Activated CD4-positive, alpha-beta memory T cell treated with anti-CD3 and anti-CD28 coated beads for 36 hours (primary cell): ENCODE measurements at places on chromosomes 13 and 19.

DNA sequence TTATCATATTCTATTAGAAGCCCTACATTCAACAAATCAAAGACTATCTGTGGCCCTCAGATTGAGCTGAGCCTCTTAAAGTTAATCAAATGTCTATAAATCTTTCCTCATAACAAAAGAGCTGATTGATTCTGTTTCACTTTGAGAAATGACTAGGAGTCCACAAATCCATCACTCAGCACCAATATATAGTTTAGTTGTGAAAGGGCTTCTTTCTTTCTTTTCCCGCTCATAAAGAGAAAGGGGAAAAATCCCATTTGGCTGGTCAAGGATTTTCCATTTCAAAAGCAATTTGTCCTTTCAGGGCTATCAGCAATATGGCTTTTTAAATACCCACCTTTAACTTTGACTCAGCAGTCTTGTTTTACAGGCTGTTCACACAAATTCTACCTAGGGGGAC, 408.5 kb upstream of the PCDH20 start:
- no peak for DNase-seq

- DNase-seq: no peak
These were observed 120.7 kb downstream of the RXFP2 start for GRCh38 chr13:31860002-31860401.

GRCh38 chr19:41351339-41352245, 2.1 kb downstream of the TGFB1 start:
- DNase-seq: peak; percentile 87

DNA sequence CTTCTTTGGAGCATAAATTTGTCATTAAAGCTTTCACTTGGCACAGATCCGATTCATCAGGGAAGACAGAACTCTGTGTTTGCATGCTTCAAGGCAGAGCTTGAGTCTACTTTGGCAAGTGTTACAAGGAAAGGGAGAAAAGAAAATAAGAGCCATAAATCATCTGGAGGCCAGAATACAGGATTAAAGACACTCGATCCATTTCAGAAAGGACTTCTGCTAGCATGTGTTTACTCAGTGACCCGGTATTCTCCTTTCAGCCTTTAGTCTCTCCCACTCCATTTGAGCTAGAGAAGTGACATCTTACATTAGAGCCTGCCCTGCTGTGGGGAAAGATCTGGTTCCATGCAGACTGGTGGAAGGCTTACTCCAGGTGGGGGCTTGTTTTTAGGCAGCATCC, 306.4 kb downstream of the KLF5 start:
- DNase-seq: no peak

DNA sequence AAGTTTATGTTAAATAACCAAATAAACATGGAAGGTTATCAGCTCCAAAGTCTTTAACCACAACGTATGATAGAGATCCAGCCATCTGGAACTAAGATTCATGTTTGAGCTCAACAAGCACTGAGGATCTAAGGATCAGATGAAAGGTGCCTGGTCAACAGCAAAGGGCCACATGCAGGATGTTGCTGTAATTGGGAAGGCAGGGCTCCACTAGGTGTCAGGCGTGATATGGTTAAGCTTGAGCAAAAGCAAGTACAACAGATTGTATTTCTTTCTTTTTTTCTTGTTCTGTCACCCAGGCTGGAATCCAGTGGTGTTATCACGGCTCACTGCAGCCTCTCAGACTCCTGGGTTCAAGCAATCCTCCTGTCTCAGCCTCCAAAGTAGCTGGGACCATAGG, 12.0 kb downstream of the EBPL start:
- DNase-seq: peak; percentile 14

DNA sequence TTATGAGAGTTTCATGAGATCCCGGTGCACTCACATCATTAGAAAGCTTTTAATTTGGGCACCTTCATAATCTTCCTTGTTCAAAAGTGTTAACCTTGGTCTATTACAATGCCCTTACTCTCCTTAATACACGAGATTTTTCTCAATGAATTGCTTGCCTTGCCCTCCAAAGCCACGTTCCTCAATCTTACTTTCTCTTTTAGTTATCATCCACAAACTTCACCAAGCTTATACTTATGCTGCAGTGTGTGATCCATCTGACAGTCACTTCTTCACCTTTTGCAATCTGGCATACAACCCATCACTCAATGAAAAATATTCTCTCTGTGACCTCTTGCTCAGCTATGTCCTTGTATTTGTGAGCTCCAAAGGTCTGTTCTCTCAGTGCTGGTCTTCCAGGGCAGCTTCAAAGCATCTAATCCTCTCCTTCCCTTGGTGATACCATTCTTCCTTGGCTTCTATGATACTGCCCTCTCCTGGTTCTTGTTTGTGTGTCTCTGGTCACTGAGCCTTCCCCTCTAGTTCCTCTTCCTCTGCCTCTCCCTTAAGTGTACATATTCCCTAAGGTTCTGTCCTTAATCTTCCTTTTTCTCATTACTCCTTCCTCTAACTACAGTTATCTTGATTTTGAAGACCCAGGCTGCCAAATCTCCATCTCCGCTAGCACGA, 202.2 kb upstream of the STARD13 start:
- DNase-seq: no peak

DNA sequence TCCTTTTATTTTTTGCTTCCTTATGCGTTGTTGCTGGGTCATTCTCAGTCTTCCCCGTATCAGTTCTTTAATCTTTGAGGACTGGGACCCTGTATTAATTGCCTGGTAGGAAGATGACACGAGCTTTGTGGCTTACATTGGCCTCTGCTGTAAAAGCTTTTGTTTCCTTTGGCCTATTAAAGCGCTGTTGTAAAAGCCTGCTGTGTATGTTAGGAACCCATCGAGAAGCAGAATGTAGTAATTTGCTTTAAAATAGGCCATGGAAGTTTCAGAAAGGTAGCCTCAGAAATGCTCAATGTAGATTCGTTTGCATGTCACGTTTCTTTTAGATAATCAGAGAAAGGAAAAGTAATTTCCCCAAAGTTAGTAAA, 257.5 kb upstream of the STARD13 start:
- no peak for DNase-seq

GRCh38 chr13:51048616-51049015, 62.5 kb downstream of the C13orf42 start:
- no peak for DNase-seq

DNA sequence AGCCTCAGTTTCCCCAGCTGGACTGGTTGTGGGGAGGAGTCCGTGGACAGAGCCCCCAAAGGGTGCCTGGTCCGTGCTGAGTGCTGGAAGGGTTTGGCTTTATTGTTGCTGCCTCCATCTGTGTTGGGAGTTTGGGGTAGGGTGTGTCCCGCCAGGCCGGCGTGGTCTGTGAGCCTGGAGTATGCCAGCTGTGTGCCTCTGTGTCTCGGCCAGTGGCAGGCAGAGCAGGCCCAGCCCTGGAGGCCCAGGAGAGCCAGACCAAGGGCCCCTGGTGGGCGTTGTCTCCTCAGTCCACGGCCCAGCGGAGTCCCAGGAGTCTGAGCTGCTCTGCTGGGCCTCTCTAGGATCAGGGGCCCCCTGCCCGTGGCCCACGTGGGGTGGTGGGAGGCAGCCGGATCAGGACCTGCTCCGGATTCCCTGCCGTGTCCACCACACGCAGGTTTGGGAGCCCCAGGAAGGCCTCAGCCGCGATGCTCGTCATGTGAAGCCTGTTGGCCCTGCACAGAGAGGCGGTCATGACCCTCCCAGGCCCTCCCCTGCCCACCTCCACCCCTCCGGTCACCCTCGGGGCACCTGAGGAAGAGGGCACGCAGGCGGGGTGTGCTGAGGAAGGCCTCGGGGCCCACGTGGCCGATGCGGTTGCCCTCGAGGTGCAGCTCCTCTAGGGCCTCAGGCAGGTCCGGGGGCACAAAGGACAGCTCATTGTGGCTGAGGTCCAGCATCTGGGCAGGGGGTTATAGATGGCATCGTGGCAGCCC, 6.6 kb downstream of the PODNL1 start:
- no peak for DNase-seq

DNA sequence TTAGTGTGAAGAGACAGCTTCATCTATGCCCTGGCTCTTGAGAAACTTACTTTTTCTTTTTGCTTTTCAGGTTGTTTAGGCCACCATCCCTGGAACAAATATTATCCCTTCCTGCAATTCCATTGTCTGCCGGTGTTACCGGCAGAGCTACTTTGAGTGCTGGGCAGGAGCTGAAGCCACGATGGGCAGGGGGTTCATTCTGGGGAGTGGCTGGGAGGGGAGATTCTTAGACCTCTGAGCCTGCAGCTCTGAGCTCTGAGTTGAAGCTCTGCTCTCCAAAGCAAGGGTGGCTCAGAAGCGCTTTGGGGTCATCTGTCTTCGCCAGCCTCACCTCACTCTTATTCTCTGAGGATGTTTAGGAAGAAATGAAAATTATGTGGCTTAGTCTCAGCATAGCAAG, 1066.6 kb upstream of the SLC10A2 start:
- no peak for DNase-seq

DNA sequence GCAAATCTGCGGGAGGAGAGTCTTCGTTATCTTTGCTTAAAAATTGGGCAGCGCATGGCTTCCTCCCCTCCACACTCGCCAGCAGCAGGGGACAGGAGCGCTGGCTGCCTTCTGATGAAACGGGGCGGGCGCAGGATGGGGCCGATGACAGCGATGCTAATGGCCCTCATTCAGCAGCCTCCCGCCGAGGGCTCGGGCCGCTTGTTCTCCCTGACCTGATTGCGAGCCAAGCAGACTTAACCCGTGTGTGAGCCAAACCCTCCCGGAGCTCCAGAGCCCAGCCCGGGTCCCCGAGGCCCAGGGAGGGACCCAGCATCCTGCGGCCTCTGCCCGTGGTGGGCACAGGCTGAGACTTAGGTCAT, 90.3 kb downstream of the KDM4B start:
- DNase-seq: no peak

DNA sequence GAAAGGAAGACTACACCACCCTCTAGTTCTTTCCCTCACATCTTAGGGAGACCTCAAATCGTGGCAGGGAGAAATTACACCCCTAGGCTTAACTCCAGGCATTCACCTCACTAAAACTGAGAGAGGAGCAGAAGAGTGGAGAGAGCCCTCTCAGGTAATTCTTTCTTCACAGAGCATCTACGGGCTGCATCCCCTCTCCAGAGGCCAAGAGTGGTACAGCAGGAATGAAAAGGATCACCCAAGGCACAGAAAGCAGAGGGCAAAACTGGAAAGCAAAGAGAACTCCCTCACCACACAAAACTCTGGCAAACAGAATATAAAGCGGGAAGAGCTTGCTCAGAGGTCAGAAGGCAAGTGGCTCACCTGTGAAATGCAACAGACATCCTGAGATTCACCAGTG, 661.2 kb downstream of the TBC1D4 start:
- DNase-seq: no peak

- DNase-seq: no peak
These were observed 13.8 kb downstream of the PHLDB3 start for GRCh38 chr19:43490759-43491158.

- no peak for DNase-seq
These were observed 1.8 kb upstream of the NCCRP1 start for GRCh38 chr19:39194832-39195542.

DNA sequence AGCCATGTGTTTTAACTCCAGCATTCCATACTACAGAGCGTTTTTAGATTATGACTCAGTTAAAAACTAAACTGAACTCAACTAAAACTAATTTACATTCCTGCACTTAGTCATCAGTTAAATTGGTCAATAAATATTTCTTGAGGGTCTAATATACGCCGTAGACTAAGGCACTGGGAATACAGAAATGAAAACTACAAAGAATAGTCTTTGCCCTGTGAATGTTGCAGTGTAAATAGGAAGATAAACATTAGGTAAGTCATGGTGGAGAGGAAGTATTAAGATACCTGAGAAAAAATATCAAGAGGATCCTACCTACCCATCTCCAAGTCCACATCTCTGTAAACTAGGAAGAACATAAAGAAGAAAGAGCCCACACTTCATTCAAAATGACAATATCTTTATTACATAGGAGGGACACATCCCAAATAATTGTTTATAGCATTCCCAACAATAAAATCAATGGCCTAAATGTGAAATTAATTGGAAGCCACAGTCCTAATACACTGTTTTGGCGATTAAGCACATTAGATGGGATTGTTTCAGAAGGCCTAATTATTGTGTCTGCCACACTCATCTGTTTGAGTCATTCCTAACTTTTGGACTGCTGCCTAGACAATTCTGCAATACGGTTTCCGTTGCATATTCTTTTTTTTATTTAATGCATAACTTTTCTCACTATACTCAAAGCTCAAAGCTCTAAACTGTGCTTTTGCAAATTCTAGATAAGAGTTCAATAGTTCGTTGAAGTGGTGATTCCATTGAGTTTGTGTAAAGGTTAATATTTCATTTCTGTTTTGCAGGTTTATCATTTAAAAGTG, 52.9 kb downstream of the MBNL2 start:
- DNase-seq: no peak

DNA sequence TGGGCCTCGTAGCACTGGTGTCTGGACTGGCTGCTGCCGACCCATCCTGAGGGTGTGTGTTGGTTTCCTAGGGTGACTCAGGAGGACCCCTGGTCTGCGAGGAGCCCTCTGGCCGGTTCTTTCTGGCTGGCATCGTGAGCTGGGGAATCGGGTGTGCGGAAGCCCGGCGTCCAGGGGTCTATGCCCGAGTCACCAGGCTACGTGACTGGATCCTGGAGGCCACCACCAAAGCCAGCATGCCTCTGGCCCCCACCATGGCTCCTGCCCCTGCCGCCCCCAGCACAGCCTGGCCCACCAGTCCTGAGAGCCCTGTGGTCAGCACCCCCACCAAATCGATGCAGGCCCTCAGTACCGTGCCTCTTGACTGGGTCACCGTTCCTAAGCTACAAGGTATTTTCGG, 13.8 kb downstream of the TIMM13 start:
- no peak for DNase-seq

GRCh38 chr13:96860882-96861281, 133.4 kb downstream of the OXGR1 start:
- DNase-seq: no peak

- DNase-seq: no peak
These were observed 30.4 kb upstream of the GRTP1 start for GRCh38 chr13:113394339-113394640.

- no peak for DNase-seq
These were observed 71.8 kb downstream of the PEPD start for GRCh38 chr19:33449799-33450198.

- peak; percentile 19 for DNase-seq
These were observed 1.2 kb downstream of the RCBTB2 start for GRCh38 chr13:48531416-48532255.

- no peak for DNase-seq
These were observed 2.2 kb upstream of the SLC7A1 start for GRCh38 chr13:29597706-29598105.

GRCh38 chr19:57802269-57802668, 12.4 kb downstream of the ZNF552 start:
- no peak for DNase-seq

DNA sequence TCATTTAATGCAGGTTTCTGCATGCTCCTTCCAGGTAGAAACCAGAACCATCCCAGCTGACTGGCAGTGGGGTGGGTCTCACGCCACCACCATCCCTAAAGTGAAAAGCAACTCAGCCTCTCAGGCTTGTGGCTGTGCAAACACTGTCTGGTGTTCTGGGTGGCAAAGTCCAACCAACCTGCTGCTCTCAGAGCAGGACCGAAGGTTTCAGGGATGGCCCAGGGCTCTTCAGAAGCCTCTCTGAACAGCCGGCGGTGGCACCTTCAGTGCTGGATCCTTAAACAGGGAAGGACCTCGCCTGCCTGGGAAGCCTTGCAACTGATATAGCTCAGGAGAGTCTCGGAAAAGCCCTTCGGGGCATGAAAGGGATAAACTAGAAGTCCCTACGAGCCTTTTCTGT, 100.8 kb downstream of the COL4A1 start:
- DNase-seq: no peak
